ENCODE measurements at places on chromosomes 7 and 10. TPM values are rescaled to one million over a fixed set of nuclear protein-coding genes. Genes with fewer than 3 reads are reported as not detected.
A peak's percentile ranks its signal among the peaks of the same experiment; 100 is the strongest.

Gene ASB13
- total RNA-seq, result 17.5 TPM

Gene NPSR1
- total RNA-seq, result not detected

Gene EIF3B
- total RNA-seq, result 250 TPM

Gene PRRT4
- not detected for total RNA-seq

Gene GRID1
- total RNA-seq, result not detected

Gene GPAM
- total RNA-seq, result 9.9 TPM

Gene PRLHR
- total RNA-seq, result not detected

Gene INMT
- total RNA-seq, result 0.05 TPM

Gene ZNF487
- total RNA-seq, result 2.7 TPM

Gene CLCN1
- total RNA-seq, result not detected

Gene EMX2
- 0.09 TPM for total RNA-seq

Gene TMEM213
- not detected for total RNA-seq

DNA sequence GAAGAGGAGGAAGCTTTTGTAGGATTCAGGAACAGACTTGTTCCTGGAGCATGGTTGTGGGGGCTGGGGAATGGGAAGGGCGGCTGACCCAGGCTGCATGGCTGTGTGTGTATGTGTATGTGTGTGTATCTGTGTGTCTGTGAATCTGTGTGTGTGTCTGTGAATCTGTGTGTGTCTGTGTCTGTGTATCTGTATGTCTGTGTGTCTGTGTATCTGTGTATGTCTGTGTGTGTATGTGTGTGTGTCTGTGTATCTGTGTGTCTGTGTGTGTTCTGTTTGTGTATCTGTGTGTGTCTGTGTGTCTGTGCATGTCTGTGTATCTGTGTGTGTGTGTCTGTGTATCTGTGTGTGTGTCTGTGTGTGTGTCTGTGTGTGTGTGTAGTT, 6.6 kb upstream of the STX1A start:
- DNase-seq, result no peak

- no peak for DNase-seq
Observed at GRCh38 chr10:128483216-128483615, 357.0 kb upstream of the MKI67 start.

DNA sequence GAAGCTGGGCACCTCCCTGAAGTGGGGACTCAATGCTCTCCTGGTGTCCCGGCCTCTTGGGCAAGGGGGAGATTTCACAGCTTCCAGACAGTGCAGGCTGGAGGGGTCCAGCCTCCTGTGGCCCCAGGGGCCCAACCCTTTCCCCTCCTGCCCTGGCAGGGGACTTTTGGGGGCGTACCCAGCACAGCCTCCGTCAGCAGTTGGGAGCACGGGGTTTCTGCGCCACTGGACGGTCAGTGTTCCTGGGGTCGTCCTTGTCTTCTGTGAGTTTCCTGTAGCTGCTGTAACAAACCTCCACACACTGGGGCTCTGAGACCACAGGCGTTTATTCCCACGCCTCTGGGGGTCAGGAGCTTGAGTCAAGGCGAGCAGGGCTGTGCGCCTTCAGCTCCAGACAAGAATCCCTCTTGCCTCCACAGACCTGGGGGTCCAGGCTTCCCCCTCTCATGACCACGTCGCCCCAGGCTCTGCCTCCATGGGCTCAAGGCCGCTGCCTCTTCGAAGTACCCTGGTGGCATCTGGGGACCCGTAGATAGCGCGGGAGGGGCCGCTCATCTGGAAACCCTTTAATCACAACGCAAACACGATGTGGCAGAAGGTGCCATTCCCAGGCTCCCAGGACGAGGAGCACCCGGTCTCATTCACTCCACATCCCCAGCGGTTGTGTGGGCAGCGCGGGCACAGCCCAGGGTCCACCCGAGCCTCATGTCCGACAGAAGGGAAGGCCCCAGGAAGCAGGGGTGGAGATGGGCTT, 14.0 kb downstream of the PWWP2B start:
- no peak for DNase-seq

- no peak for DNase-seq
Observed at GRCh38 chr10:12965571-12965970, 35.9 kb downstream of the CCDC3 start.

DNA sequence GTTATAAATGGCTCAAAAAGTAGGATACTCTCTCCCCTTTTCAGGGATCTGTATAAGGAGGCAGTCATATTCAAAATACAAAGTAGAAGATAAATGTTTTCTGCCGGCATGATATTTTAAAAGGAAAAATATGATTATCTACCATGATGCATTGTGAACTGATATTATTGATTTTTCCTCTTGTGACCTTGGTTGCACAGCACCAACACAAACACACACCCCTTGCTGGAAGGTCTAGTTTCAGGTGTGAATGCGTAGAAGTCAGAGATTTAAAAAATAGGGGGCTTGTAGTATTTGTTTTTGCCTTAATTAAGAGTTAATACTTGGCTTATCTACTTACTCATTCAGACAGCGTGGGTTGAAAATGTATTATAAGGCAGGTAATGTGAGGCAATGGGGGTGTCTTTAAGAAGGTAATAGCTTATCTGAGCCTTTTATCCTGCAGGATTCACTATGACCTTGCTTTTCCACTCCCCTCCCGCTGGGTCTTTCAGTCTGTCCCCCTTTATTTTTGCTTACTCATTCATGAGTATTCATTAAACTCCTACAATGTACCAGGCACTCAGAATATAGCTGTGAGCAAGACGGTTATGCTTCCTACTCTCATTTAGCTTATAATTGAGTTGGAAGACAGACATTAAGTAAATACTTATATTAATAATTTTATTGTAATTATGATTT, 390.6 kb downstream of the SDK1 start:
- no peak for DNase-seq

DNA sequence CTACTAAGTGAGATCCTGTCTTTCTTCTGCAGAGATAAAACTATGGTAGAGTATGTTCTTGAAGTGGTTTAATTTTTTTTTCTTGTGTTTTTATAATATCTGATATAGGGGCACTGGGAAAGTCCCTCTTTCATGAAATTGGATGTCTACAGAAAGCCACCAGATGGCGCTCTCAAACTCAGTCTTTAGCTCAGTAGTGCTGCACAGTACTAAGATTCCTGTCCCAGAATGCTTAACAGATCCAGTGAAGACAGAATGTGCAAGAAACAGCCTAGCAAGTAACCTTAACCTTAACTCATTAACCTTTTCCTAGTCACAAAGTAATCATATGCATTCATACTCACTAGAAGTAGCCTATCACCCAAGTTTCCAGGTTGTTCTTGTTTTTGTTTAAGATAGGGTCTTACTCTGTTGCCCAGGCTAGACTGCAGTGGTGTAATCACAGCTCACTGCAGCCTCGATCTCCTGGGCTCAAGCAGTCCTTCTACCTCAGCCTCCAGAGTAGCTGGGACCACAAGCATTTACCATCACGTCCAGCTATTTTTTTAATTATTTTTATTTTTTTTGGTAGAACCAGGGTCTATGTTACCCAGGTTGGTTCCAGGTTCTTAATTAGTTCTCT, 56.7 kb downstream of the IDE start:
- DNase-seq, result peak; percentile 91

GRCh38 chr7:134907000-134907399, 79.3 kb upstream of the AGBL3 start:
- DNase-seq, result no peak

- DNase-seq, result no peak
Observed at GRCh38 chr7:114917211-114917839, 4.6 kb upstream of the MDFIC start.

DNA sequence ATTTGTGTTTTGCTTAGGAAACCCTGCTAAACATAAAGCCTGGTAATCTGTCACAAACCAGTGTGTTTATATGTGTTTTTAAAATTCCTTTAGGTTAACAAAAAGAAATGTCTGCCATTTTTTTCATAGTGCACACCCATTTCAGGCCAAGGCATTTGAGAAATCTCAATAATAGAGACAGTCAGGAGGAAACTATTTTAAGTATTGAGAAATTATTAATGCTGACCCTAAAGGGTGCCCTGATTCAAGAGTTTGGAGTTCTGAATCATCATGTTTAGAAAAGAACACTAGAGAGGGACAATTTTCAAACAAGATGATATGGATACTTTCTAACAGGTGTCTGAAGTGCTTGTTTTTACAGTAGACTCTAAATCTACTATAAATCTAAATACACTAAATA, 28.7 kb downstream of the MALRD1 start:
- no peak for DNase-seq

DNA sequence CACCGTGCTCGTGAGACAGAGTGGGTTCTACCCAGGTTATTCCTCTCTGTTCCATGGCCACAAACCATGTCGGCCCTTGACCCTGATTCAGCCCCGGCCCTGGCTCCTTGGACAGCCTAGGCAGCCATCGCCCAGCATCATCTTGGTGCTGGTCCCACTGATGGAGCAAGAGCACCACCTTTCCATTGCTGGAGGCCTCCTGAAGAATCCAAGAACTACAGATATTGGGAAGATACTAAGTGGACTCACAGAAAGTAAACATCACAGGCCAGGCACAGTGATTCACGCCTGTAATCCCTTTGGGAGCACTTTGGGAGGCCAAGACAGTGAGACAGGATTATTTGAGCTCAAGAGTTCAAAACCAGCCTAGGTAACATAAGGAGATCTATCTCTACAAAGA, 125.1 kb downstream of the NT5C2 start:
- no peak for DNase-seq

DNA sequence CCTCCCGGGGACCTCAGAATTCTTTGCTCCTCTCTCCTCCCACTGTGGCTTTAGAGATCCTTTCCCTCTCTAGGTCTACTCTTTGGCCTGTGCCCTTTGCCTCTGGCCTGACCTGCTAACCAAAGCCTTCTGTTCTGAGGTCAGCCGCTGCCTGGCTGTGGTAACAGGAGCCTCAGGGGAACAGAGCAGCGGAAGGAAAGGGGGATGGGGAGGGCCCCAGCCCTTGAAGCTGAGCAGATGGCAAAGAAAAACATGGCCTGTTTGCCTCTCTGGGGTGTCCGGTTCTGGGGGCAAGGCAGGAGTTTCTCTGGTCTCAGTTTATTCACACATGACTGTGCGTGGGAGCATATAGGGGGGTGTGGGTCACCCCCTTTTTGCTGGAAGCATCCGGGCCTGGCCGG, 28.2 kb downstream of the COL26A1 start:
- peak; percentile 25 for DNase-seq

GRCh38 chr10:95759233-95759826, 3.4 kb downstream of the ENTPD1 start:
- DNase-seq, result peak; percentile 47

DNA sequence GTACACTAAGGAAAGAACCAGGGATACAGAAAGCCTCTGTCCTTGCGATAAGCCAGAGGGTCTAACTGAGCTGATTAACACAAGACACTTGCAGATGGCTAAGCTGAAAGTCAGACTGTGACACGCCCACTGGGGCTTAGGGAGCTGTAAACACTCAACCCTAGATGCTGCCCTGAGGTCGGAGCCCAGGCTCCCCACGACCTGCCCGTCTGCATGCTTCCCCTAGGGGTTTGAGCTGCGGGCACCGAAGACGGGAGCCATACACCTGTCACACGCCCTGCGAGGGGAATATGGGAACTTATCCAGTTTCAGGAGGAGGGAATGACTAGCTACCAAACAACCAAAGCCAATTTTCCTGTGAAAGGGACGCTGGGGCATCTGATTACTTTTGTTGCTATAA, 96.0 kb downstream of the HTR5A start:
- DNase-seq, result no peak

- peak; percentile 44 for DNase-seq
Observed at GRCh38 chr10:101566333-101567164, 21.5 kb downstream of the POLL start.

- no peak for DNase-seq
Observed at GRCh38 chr10:122662231-122662630, 37.4 kb downstream of the C10orf120 start.

- no peak for DNase-seq
Observed at GRCh38 chr7:25325186-25325757, 97.0 kb upstream of the NPVF start.

DNA sequence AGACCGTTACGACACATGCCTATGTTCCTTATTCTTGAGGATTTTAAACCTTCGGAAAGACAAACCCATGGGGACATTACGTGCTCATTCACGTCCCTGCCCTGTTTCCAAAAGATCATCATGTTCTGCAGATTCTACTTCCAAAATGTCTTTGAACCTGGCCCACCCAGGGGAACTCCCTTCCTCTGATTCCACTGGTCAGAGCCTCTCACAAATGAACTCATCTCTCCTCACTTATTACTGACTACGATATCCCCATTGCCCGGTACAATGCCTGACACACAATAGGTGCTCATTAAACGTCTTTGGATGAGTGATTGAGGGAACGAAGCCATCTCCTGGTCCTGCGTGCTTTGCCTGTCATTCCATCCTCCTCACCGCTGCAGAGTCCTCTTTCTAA, 168.3 kb upstream of the RNF32 start:
- no peak for DNase-seq

- peak; percentile 72 for DNase-seq
Observed at GRCh38 chr10:59793919-59794318, 40.7 kb upstream of the MRLN start.

GRCh38 chr7:73363225-73364005, 35.5 kb downstream of the FKBP6 start:
- no peak for DNase-seq

- DNase-seq, result no peak
Observed at GRCh38 chr7:43844257-43844656, 25.1 kb downstream of the MRPS24 start.

- no peak for DNase-seq
Observed at GRCh38 chr7:91913612-91914011, 27.1 kb upstream of the AKAP9 start.

DNA sequence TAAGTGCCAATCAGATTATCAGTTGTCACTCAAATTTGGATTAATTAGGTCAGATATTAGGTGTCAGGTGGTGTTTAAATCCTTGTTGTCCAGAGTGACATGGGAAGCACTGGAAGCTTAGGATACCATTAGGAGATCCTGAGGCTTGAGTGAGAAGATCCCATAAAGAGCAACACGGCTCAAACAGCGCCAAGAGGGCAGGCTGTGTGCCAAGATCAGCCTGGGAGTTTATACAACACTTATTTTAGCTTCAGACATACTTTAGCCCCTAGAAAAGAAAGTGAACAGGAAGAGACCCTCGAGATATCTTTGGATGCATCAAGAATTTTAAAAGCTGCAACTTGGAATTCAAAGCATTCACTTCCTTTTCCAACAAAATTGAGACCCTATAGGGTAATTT, 14.2 kb upstream of the ACTA2 start:
- no peak for DNase-seq

- no peak for DNase-seq
Observed at GRCh38 chr10:120929166-120929565, 78.0 kb downstream of the WDR11 start.

- DNase-seq, result no peak
Observed at GRCh38 chr7:121187676-121188075, 141.1 kb upstream of the WNT16 start.

GRCh38 chr7:22208799-22209198, 148.2 kb downstream of the RAPGEF5 start:
- no peak for DNase-seq

GRCh38 chr10:88227342-88228018, 355.6 kb downstream of the RNLS start:
- no peak for DNase-seq

GRCh38 chr10:5595591-5595990, 70.8 kb downstream of the ASB13 start:
- no peak for DNase-seq

Measured in dermis blood vessel endothelial cell (primary cell).